Left ventricle myocardium inferior (tissue), 1 donor: ENCODE measurements at places on chromosomes 7 and 10. TPM values are rescaled to one million over a fixed set of nuclear protein-coding genes. Genes with fewer than 3 reads are reported as not detected.

Gene AGAP5
- 3.3 TPM for total RNA-seq

Gene KCNIP2
- total RNA-seq: 29.2 TPM

Gene PRKG1
- 38.9 TPM for total RNA-seq

Gene CTTNBP2
- total RNA-seq: 1.2 TPM

Gene CABCOCO1
- not detected for total RNA-seq

Gene FEZF1
- not detected for total RNA-seq

Gene CLDN4
- 0.27 TPM for total RNA-seq

Gene NUTM2B
- 0.52 TPM for total RNA-seq

Gene TAS2R3
- total RNA-seq: 0.41 TPM

Gene CLCN1
- total RNA-seq: not detected

Gene HMX3
- not detected for total RNA-seq

Gene ANXA8
- total RNA-seq: not detected

Gene LDB3
- total RNA-seq: 1,542 TPM

Gene RBP4
- total RNA-seq: 1.1 TPM

Gene GPR26
- total RNA-seq: not detected

Gene NUTM2E
- not detected for total RNA-seq

Gene TRIM73
- total RNA-seq: 1.4 TPM

Gene NAT16
- not detected for total RNA-seq

Gene GIMAP7
- 16.8 TPM for total RNA-seq

Gene MMD2
- total RNA-seq: not detected

Gene OGDHL
- total RNA-seq: 4.5 TPM

Gene RARRES2
- total RNA-seq: 17.6 TPM

Gene ZNF735
- not detected for total RNA-seq
